Suppressor macrophage treated with lipopolysaccharide for 4 hours (primary cell): ENCODE measurements at places on chromosomes 2 and 18.

DNA sequence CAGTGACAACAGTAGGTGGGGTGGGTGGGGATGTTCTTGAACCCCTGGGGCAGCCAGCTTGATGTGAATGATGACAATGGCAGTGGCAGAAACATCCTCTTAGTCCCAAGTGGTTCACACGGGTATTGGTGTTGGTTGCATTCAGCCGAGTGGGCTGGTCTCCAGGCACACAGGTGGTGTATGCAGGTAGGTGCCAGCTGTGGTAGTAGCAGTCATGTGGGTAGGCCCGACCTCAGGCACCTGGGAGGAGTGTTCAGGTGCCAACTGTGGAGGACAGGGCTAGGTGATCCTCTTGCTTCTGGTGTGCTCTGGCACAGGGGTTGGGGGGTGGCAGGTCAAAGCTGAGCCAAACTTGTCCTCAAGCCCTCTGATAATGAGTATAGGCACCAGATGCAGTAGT lies 327.6 kb upstream of the CYP26B1 start:
- no peak for DNase-seq

- peak; percentile 13 for DNase-seq
Measured at GRCh38 chr18:13435586-13436333, 217.2 kb downstream of the LDLRAD4 start.

- no peak for DNase-seq
Measured at GRCh38 chr2:26542194-26542455, 64.2 kb upstream of the OTOF start.

DNA sequence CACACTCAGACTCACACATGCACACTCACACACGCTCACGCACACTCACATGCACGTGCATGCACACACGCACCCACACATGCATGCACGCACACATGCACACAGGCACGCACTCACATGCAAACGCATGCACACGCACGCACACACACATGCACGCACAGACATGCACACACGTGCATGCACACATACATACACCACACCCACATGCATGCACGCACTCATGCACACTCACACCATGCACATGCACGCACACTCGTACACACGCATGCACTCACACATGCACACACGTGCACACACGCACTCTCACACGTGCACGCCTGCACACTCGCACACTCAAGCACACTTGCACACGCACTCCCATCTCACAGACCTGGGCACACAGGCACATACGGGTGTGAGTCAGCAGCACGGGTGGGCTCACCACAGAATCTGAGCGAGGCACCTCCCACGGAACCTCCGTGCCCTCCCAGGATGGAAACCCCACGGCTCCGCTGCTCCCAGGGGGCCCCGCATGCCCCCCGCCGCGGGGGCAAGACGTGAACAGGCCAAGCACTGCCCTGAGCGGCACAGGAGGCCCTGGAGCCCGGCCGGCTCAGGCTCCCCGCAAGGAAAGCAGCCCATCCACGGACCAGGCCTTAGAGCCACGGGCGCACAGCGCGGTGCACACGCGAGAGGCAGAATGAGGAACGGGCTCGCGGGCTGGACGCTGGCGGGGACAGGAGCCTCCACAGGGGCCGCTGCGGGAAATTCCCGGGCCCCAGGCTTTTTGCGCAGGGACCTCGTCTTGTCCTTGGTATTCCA lies 8.4 kb upstream of the KCNG2 start:
- DNase-seq = no peak

DNA sequence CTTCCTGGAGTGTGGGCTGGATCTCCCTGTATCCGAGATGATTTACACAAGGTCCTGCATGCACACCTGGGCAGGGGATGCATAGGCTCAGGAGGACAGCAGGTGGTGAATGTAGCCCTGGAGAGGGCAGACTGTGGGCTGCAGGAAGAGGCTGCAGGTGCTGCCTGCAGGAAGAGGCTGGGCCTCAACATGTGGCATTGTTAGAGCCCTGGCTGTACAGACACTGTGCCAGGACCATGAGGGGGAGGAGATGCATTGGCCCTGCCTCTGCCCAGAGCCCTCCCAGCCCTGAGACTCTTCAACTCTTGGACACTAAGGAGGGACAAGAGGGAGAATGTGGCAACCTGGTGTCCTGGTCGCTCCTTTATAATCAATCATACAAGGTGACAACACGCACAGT lies 392.8 kb downstream of the TNS1 start:
- DNase-seq = no peak

DNA sequence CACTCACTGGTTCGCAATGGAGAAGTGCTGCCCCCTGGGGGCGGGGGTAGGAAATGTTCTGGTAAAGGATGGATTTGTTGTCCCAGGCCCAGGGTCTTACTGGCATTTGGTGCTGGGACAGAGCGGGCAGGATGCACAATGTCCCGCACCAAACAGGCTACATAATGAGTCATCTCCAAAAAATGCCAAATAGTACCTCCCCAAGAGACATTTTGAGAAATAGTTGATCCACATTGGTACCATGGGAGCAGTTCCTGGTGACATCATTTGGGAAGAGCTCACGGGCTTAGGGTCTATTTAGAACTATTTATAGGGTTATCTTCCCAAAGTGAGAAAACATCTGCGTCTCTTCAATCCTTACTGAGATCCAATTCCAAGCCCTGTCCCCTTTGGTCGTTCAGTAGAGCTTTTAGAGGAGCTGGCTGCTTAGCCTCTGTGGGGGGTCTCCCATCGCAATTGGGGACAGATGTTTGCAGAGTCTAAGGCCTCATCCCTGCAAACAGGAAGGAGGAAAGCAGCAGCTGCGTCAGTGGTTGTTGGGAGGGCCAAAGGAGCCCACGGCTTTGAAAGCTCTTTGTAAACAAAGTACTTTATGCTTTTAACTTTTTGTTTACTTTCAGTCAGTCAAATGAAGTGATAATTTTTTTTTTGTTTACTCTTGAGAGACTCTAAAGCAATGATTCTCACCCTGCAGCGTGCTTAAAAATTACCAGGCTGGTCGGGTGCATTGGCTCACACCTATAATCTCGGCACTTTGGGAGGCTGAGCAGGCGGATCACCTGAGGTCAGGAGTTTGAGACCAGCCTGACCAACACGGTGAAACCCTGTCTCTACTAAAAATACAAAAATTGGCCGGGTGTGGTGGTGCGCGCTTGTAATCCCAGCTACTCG lies 49.3 kb downstream of the GREB1 start:
- DNase-seq = peak; percentile 72

- peak; percentile 82 for DNase-seq
Measured at GRCh38 chr2:84881581-84882413, 913 bp upstream of the TRABD2A start.

DNA sequence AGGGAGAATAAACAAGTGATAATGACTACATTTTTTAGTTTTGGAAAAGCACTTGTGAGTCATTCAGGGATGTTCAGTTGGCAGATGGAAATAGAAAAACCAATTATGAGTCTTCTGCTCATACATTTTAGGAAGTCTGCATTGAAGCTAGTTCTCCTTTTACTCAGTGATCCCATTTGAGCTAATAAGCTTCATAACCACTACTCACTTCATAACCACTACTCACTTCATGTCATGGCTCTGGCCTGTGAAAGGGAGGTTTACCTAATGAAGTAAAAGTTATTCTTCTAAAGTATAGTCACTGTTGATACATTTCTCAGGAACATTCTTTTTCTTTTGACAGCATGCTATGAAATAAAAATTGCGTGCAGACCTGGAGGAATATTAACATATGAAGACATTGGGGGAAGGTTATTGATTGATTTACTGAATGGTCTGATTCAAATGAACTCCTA lies 948.7 kb downstream of the TSN start:
- peak; percentile 6 for DNase-seq

DNA sequence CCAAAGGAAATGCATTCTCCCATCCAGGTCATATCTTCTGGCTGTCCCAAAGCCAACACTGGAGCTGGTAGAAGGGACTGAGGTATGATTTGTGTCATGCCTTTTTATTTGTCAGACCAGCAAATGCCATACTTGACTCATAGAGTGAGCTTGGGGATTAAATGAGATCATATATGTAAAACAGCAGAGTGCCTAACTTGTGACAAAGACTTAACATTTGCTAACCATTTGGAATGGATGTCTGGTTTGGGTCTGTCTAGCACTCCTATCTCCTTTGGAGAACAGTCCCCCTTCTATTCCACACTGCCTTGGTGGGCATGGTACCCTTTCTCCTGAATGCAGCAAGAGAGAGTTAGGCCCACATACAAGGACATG lies 128.5 kb upstream of the LGALSL start:
- peak; percentile 81 for DNase-seq

DNA sequence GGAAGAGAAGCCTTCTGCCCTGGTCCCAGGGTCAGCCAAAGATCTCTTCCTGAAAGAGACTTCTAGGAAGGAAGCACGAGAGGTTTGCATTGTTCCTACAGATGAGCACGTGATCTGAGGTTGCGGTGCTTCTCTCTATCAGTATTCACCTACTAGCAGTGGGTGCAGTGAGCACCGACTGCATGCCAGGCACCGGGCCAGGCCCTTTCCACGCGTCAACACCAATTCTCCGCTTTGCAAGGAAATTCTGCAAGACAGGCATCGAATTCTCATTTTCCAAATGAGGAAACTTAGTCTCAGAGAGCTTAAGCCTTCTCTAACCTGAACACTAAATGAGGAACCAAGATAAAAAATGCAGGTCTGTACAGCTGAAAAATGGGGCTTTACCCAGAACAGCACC lies 151.5 kb upstream of the MYCN start:
- DNase-seq = no peak

GRCh38 chr2:235542733-235543127 lies 48.9 kb downstream of the AGAP1 start:
- no peak for DNase-seq

- peak; percentile 94 for DNase-seq
Measured at GRCh38 chr2:169038338-169038757, 7.2 kb upstream of the ABCB11 start.

GRCh38 chr2:100834221-100834620 lies 14.3 kb downstream of the NPAS2 start:
- DNase-seq = no peak

- no peak for DNase-seq
Measured at GRCh38 chr2:50615291-50615690, 416.6 kb downstream of the NRXN1 start.

- no peak for DNase-seq
Measured at GRCh38 chr2:128781585-128782385, 463.1 kb upstream of the HS6ST1 start.

GRCh38 chr2:240220371-240220770 lies 79.9 kb upstream of the OTOS start:
- DNase-seq = no peak

GRCh38 chr2:122081751-122082150 lies 326.3 kb downstream of the TSN start:
- DNase-seq = no peak

- DNase-seq = no peak
Measured at GRCh38 chr2:171923206-171923605, 945 bp downstream of the HAT1 start.

DNA sequence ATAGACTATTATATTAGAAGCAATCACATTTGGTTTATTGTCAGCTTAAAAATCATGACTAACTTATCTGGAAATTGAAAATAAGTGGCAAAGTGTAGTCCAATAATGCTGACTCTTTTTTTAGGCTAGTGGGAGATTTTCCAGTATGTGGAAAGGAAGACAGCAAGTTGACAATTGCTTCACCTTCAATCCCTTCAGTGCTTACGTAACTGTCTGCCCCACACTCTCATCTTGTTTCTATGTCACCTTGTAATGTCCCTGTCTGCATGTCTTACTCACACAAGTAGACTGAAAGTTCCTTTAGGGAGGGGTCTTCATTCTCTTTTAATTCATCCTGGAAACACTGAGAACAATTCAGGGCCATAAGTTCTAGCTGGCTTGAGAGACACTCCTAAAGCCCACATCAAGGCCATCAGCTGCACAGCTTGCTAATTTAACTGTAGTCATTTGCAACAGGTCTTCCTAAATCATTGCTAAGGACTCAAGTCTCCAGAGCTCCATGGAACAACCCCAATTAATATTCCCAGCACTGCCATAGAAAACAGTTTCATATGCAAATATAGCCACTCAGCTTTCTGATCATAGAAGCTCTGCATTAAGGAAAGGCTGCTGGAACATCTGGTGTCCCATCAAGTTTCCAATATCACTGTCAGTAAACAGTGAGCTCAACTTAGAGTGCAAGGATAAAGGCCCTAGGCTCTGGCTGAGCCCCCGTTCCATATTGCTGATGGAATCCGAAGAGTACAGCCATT lies 230.5 kb downstream of the ETAA1 start:
- no peak for DNase-seq

- no peak for DNase-seq
Measured at GRCh38 chr2:239884875-239885274, 140.3 kb downstream of the NDUFA10 start.

DNA sequence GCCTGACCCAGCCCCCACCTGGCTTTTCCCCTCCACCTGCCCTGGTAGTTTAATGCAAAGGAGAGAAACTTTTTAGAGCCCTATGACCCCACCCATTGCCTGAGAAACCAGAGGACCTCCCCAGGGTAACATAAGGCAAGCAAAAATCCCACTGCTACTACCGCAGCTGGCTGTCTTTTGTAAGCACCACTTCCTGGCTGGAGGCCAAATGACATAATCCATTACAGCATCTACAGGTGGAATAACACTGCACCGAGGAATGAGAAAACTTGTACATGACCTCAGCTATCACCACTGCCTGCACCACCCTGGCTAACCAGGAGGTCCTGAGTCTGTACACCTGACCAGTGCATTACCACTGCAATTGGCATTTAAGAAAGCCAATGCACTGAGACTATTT lies 149.6 kb upstream of the GALNT5 start:
- no peak for DNase-seq
